Cerebellar nuclear complex (tissue), 1 donor: ENCODE measurements at places on chromosomes 1 and 21.

- no peak for DNase-seq
These were observed 113.4 kb downstream of the DISP1 start for GRCh38 chr1:222928212-222928611.

DNA sequence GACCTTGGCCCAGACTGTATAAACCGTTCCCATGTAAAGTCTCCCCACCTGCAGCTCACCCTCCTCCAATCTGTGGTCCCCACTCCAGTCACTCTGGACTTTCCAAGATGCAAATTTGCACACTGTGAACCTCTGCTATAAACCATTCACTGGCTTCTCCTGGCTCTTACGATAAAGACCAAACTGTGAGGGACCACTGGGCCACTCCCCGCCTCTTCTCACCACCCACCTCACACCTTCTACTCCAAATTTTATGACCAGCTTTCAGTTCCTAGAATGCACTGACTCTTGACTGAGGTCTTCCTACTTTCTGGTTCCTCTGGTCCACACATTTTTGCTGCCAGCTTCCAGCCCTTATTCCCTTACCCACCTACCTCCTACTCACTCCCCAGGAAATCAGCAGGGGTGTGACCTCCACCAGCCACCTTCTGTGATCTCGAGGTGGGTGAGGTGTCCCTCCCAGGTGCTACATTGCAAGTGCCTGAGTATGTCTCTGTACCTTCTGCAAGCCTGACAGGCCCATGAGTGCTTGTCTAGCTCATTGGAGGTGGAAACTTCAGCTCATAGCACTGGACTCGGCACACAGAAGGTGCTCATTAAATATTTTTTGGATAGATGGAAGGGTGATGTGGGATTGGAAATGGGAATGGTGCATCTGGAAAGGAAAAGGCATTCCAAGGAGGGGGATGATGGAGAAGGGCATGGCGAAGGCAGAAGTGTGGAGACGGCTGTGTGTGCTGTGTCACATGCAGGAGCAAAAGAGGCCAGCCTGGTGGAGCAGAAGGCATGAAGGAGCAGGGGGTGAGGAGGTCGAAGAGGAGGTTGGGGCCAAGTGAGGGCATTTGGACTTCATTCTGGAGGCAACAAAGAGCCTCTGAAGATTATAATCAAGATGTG, 15.6 kb upstream of the CSF1 start:
- no peak for DNase-seq

- no peak for DNase-seq
These were observed 41.9 kb downstream of the SPAG17 start for GRCh38 chr1:118143121-118143520.

DNA sequence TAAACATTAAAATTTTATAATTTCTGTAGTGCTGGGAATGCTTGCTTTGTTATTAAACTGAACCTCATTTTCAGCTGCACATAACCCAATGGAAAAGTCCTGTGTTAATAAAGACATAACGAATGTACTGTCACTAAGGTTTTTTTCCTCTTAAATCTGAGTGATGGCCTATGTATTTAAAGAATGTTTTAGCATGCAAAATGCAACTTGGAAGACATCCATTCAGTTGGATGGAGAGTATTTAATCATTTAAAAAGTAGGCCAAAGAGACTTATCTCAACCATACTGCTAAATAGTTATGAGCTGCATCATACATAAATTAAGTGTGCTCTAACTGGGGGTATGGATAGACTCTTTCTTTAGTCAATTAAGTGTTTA, 48.5 kb downstream of the RWDD3 start:
- no peak for DNase-seq

- no peak for DNase-seq
These were observed 22.6 kb upstream of the ADARB1 start for GRCh38 chr21:45051580-45052434.

GRCh38 chr1:153635872-153636271, 2.0 kb downstream of the CHTOP start:
- no peak for DNase-seq

- DNase-seq, result no peak
These were observed 177.3 kb upstream of the HMGB4 start for GRCh38 chr1:33686551-33686950.

DNA sequence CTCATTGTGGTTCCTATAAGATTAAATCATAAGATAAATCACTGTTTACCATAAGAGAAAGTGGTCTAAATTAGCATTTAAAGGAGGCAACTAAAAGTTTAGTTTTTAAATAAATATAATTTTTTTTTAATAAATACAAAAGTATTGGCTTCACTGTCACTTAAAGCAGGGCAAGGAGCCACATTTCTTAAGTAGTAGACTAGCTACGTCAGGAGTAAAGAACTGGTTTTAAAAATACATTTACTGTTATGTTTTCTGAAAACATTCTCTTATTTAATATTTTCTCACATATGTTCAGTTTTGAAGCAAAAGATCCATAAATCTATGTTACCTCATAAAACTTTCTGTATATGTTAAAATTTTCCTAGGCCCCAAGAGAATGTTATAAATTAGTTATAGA, 2.2 kb downstream of the ANGPTL1 start:
- no peak for DNase-seq

DNA sequence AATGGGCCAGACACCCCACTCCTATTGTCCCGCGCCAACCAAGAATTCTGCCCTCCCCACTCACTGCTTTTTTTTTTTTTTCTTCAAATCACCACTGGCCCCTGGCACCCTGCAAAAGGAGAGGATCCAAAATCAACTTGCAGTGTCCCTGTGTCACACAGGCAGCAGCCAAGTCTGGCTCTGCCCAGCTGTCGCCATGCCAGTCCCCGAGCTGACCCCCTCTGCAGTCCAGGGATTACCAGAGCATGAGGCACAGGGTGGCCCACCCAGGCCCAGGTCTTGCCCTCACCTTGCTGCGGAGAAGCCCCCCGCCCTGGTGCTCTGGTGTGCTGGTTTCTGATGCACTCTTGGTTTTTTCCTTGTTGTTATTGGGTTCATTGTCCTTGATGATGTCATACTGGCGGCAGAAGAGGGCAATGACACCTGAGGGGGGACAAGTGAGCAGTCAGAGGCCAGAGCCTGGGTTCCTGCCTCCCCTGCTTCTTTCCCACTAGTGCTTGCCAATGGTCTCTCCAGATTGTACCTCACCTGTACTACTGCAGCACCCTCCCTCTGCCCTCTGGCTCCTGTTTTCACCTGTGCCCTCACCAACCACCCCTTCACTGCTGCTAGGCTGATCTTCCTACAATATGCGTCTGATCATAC, 6.2 kb downstream of the FNDC5 start:
- DNase-seq, result no peak

DNA sequence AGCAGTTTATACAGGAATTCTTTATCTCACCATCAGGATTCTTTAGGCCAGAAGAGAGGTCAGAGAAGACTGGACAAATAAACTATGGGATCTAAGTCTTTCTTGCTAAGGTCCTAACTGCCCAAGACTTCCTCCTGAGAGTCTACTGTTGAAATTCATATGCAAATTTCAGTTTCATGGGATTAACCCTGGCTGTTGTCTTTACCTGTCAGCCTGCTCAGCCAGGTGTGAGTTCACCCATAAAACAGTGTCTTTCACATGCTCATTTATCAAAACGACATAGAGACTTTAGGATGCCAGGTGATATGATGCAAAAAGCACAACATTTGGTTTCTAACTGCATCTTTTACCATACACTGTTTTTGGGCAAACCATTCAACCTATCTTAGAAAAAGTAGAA, 211.0 kb downstream of the PDE4B start:
- DNase-seq, result no peak

GRCh38 chr1:201518071-201518470, 11.1 kb upstream of the CSRP1 start:
- no peak for DNase-seq

GRCh38 chr1:18942340-18942739, 14.1 kb downstream of the IFFO2 start:
- DNase-seq, result no peak

DNA sequence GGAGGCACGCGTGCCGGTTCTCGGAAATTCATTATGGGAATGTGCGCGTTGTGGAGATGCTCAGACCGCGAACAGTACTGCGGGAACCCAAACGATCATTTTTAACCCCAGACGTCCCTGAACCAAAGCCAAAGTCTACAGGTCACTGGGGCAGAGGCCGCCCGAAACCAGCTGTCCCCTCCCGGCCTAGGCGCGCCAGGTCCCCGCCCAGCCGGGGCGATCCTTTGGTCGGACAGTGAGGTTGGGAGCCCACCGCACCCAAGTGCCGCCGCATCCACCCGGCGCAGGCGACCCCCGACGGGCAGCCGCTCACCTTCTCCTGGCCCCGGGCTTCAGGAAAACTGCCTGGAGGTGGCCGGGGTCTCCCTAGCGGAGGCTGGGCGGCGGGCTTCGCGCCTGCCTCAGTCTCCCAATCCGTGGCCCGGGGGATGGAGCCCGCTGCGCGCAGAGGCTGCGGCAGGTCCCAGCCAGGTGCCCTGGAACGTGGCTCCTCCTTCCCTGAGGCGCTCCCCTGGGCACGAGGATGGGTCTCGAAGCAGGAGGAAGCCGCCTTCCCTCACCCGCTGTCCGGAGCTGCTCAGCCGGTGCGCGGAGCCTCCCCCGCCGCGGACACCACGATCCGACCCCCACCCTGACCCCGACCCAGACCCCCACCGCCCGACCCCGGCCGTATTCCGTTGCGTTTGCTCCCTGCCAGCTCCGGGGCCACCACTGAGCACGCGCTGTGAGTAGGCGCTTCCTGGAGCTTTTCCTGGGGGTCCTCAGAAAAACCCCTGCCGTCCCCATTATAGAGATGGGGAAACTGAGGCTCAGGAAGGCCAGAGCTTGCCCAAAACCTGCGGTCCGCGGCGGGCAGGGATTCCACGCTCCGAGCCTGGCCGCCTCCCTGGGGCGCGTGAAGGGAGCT, 8.1 kb upstream of the SLX9 start:
- DNase-seq, result no peak
